ENCODE measurements at places on chromosomes 2 and 18. TPM values are rescaled to one million over a fixed set of nuclear protein-coding genes. Genes with fewer than 3 reads are reported as not detected.

Gene WNT6
- not detected for total RNA-seq

Gene RTP5
- not detected for total RNA-seq

Gene TMEM131
- 31.7 TPM for total RNA-seq

Gene IL36RN
- total RNA-seq = not detected

Gene CTAGE1
- 0.12 TPM for total RNA-seq

GRCh38 chr2:197378494-197379307 is 56.1 kb downstream of the SF3B1 start:
- H3K4me1 ChIP-seq = peaks cover 35% of the 10 kb centered on the region
- no peak for DNase-seq
- no peaks in the 10 kb centered on the region for H3K27me3 ChIP-seq
- H3K27ac ChIP-seq = peak overlapping the region; percentile 80

DNA sequence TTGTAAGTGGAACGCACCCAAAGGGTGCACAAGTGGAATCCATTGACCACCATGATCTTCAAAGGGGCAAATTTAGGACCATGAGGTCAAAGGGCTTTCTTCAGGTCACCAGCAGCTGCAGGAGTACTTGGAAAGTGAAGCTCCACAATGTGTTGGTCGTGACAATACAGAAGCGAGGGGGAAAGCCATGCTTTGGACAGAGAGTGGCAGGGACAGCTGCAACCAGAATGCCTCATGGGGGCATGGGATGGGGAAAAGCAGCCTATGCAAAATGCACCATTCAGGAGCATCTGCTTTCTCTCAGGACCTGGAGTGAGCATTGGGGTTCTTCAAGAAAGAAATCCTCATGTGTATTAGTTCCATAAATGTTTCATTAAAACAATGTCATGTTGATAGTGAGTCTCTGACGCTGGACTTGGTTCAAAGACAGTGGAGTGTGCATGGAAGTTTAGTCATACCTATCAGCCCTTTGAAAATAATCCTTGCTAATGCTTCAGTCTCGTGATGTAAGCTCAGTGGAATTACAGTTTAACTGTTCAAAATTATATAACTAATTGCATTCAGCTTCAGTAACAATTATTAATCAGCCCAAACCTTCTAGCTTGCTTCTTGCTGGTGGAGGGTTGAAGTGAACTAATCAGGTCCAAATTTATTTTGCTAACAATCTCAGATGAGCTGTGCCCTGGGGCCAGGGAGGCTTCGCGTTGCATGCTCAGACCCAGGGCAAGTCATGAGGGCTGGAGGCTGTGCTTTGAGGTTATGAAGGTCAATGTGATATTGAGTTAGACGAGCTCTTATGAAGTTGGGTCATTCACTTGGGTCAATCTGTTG is 41.6 kb downstream of the ACKR3 start:
- DNase-seq = no peak
- peaks cover 22% of the 10 kb centered on the region for H3K4me1 ChIP-seq
- H3K36me3 ChIP-seq = no peaks in the 10 kb centered on the region

DNA sequence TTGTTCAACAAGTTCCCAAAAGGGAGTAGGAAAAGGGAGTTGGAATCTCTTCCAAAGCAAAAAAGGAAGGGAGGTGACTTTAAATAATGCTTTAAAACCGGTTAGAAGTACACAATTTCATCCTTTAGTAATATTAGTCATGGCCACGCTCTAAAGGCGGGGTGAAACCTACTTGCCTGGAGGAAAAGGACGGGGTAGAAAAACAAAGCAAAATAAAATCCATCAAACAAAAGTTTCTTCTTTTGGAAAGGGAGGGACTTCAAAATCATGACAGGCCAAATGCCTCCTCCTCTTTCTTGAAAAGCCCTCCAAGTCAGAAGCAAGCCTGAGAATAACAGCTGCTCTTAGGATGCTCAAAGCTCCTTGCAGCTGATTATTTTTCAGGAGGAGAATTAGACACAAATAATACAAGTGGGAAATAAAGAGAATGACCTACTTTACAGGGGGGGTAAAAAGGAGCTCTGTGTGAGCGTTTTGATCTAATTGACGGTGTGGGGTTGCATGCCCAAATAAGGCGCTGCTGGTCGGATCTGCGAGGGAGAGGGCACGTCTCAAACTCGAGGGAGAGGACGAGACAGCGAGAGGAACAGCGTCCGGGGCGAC is 1.8 kb upstream of the NPAS2 start:
- no peaks in the 10 kb centered on the region for H3K27me3 ChIP-seq
- peaks cover 53% of the 10 kb centered on the region for H3K4me1 ChIP-seq
- no peaks in the 10 kb centered on the region for H3K36me3 ChIP-seq
- no peak for DNase-seq
- H3K27ac ChIP-seq = peak overlapping the region; percentile 88

GRCh38 chr2:54899576-54900200 is 150.6 kb downstream of the RTN4 start:
- H3K4me1 ChIP-seq = peaks cover 15% of the 10 kb centered on the region
- H3K27me3 ChIP-seq = peaks cover 2% of the 10 kb centered on the region
- peaks cover 3% of the 10 kb centered on the region for H3K36me3 ChIP-seq
- H3K4me3 ChIP-seq = no peak overlapping the region

GRCh38 chr2:158928965-158929364 is 39.5 kb upstream of the TANC1 start:
- no peak overlapping the region for H3K27ac ChIP-seq
- no peaks in the 10 kb centered on the region for H3K27me3 ChIP-seq
- peaks cover 35% of the 10 kb centered on the region for H3K4me1 ChIP-seq
- no peak overlapping the region for H3K4me3 ChIP-seq
- DNase-seq = no peak

DNA sequence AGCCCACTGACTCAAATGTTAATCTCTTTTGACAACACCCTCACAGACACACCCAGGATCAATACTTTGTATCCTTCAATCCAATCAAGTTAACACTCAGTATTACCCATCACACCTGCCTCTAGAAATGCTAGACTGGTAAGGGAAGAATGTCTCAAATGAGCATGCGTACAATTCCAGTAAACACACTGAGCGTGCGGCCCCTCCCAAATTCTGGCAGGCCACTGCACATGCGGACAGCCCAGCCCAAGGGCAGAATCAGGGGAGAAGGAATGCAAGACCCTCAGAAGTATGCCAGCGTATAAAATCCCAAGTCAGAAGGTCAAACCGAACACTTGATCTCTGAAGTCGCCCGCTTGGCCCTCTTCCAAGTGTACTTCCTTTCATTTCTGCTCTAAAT is 7.6 kb upstream of the EMILIN2 start:
- H3K4me1 ChIP-seq = no peaks in the 10 kb centered on the region
- no peak overlapping the region for H3K4me3 ChIP-seq
- H3K36me3 ChIP-seq = no peaks in the 10 kb centered on the region
- DNase-seq = no peak
- peaks cover 4% of the 10 kb centered on the region for H3K27me3 ChIP-seq
- H3K27ac ChIP-seq = no peak overlapping the region

DNA sequence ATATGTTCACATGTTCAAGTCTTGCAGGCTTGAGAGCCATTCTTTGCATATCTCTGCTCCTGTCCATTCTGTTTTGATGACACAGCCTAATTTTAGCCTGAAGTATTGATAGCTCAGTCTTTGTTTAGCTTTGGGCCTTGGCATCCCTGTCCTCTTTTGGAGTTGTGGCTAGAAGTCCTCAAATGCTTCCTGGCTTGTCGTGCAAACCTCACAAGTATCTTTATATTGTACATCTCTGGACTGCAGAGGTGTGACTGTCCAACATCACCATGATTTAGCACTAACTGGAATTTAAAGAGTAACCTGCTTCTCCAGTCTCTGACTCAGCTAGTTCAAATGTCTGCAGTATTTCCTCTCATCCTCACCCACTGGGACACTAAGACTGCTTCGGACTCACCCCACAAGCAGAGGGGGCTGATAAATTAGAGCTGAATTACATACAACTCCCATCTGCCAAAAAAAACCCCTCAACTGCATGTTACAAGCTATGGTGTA is 11.7 kb downstream of the PFN4 start:
- no peaks in the 10 kb centered on the region for H3K27me3 ChIP-seq
- H3K27ac ChIP-seq = peak overlapping the region; percentile 94
- peaks cover 9% of the 10 kb centered on the region for H3K36me3 ChIP-seq
- peaks cover 26% of the 10 kb centered on the region for H3K4me1 ChIP-seq

DNA sequence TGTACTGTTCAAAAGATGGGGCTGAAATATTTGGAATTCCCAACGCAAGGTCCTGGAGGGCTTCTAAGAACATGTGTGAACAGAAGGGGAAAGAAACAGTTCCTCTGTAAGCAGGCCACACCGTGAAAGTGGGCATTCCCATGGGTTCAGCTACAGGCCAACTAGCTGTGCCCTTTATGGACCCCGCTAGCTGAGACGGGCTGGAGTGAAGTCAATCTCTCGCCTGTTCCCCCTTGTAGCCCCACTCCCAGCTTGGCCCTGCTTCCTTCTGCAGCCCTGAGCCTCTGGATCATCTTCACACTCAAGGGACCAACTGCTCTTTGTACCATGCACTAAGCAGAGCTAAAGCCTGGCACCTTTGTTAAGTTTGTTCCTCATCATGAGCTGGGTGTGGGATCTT is 55.4 kb downstream of the POLR1A start:
- no peak for DNase-seq
- H3K4me1 ChIP-seq = peaks cover 10% of the 10 kb centered on the region
- no peak overlapping the region for H3K4me3 ChIP-seq
- H3K27me3 ChIP-seq = no peaks in the 10 kb centered on the region

DNA sequence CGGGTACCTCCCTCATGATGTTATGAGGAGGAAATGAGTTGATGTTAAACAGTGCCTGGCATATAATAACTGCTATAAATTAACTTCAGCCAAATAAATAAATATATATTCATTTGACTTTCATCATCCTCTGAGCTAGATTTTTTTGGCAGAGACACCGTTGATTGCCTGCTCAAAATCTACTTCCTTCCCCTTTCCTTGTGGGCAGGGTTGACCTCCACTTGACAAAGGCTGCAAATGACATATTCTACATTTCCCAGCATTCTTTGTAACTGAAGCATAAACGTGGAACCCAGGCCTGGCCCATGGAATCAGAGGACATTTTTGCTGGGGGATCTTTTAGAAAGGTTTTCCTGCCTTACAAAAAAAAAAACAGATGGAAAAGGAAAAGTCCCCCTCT is 177.8 kb downstream of the TXNL1 start:
- no peaks in the 10 kb centered on the region for H3K4me1 ChIP-seq
- DNase-seq = no peak
- no peak overlapping the region for H3K27ac ChIP-seq
- no peaks in the 10 kb centered on the region for H3K27me3 ChIP-seq
- no peak overlapping the region for H3K4me3 ChIP-seq
